Spinal cord (tissue), 10 donors: ENCODE measurements at places on chromosomes 11 and 22. TPM values are rescaled to one million over a fixed set of nuclear protein-coding genes. Genes with fewer than 3 reads are reported as not detected.

The PRR14L gene
- 22.4 TPM for total RNA-seq

The GSTT2B gene
- total RNA-seq, result 1.1 TPM

The CTSW gene
- total RNA-seq, result 0.39 TPM

The PLAAT5 gene
- total RNA-seq, result 7.0 TPM

The CSNK1E gene
- 113 TPM for total RNA-seq

The MPEG1 gene
- 15.0 TPM for total RNA-seq

The KCNQ1 gene
- total RNA-seq, result 1.3 TPM
